ENCODE measurements at places on chromosomes 4 and X.

DNA sequence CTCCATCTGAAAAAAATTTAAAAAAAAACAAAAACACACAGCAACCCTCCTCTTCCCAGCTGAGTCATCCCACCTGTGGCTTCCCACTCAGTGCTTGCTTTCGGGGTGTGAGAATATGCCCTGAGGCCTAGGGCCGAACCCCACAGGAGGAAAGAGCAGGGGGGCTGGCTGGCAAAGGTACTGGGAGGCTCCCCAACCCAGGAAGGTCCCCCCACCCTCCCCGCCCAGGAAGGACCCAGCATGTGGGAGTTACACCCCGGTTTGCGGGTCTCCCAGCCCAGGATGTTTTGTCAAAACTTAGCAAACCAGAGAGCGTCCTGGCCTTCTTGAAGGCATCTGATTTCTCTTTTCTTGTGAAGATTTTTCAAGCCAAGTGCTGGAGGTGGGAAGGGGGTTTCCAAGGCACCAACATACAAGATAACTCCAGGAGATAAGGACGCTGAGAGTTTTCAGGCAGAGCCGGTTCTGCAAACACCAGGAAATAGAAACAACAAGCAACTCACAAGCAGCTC is 25.7 kb upstream of the CSF2RA start:
- no peak for DNase-seq

DNA sequence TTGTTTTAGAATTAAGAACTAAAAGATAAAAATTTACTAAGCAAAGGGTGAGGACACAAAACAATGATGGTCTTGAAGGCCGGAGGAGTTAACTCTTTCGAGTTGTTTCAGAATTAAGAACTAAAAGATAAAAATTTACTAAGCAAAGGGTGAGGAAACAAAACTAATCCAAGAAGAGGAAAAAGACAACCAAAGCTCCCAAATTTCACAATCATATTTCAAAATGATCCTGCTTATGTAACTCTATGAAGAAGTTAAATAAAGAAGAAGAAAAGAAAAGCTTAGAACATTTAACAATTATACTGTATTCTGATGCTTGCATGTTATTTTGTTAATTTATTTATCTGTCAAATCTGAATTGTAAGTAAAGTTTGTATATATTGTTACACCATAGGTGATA is 154.8 kb upstream of the SLIT2 start:
- no peak for DNase-seq

- DNase-seq: no peak
Observed at GRCh38 chr4:7172946-7173345, 19.4 kb upstream of the SORCS2 start.

- DNase-seq: no peak
Observed at GRCh38 chrX:113330416-113330815, 489.8 kb upstream of the AMOT start.

- peak; percentile 9 for DNase-seq
Observed at GRCh38 chrX:154082396-154083125, 15.0 kb downstream of the MECP2 start.

DNA sequence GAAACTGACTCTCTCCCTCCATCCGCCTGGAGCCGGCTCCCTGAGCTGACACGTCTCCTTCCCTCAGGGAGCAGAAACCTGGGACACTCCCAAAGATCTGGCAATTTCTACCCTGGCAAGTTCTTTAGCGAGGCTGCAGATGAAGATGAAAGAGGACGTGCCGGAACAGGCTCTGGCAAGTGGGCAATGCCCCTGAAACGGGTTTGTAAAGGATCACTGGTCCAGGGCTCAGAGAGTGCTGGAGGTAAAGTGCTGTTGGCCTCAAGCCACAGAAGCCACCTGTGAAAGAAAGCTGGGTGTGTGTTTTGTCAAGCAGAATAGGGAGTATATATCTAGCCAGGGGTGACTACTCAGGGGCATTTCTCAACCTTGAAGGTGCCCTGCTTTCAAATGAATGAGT is 131.4 kb upstream of the ATP6AP2 start:
- DNase-seq: no peak

DNA sequence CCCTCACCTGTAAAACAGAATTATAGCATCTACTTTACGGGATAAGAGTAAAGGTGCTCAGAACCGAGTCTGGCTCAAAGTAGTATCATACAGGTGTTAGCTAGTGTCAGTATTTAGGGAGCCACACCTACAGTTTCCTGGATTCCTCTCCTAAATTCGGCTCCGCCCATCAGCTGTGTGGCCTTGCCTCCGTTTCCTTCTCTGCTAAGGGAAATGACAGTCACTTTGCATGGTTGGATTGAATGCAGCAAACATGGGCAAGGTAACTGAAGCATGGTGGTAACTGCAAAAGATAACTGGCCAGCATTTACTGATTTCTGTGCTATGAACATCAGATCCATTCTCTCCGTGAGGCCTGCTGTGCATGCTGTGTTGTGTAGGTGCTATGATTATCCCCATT is 2.8 kb downstream of the PPP1R3F start:
- no peak for DNase-seq

- no peak for DNase-seq
Observed at GRCh38 chr4:143653031-143653430, 47.4 kb downstream of the FREM3 start.

DNA sequence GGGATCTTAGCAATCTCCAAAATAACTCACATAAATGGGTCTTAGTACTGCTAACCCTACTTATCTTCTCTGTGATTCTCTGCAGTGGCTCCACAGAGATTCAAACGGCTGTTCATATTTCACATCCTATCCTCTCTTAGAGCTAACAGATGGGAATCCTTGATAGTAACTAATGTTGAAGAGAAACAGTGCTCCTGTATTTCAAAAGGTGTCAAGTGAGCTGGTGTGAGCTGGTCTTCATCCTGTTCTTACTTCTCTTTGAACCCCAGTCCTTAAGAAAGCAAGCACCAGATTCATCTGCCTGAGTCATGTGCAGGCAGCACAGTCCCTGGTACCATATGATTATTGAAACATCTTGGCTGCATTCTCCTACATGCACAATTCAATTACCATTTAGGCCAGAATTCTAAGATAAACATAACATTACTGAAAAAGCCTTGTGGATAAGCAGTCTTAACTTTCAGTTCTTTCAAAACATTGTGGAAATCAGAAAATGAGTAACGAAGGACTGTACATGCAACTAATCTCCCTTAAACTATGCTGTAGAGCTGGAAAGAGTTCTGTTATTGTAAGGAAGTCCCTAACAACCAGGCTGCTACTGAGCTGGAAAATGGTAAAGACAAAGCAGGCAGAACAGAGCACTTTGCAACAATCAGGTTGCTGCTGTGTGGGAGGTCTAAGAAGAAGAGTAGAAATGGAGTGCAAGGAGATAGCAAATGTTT is 153.1 kb downstream of the NPNT start:
- DNase-seq: no peak

DNA sequence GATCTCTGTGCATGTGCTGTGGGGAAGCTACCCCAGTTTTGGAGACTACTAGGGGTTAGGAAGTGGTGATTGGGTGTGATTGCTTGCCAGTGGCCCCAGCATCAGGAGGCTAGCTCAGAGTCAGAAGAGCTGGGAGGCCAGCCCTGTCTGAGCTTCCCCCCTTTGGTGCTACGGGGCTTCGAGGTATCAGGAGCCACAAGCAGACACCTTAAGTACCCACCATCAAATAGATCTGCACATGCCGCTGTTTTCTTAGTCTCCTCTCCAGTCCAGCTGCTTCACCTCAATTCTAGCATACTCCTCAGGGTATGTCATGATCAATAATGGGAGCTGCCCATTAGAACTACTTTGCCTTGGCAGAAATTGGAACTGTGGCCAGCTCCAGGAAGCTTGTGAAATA is 10.8 kb upstream of the PPEF1 start:
- no peak for DNase-seq

DNA sequence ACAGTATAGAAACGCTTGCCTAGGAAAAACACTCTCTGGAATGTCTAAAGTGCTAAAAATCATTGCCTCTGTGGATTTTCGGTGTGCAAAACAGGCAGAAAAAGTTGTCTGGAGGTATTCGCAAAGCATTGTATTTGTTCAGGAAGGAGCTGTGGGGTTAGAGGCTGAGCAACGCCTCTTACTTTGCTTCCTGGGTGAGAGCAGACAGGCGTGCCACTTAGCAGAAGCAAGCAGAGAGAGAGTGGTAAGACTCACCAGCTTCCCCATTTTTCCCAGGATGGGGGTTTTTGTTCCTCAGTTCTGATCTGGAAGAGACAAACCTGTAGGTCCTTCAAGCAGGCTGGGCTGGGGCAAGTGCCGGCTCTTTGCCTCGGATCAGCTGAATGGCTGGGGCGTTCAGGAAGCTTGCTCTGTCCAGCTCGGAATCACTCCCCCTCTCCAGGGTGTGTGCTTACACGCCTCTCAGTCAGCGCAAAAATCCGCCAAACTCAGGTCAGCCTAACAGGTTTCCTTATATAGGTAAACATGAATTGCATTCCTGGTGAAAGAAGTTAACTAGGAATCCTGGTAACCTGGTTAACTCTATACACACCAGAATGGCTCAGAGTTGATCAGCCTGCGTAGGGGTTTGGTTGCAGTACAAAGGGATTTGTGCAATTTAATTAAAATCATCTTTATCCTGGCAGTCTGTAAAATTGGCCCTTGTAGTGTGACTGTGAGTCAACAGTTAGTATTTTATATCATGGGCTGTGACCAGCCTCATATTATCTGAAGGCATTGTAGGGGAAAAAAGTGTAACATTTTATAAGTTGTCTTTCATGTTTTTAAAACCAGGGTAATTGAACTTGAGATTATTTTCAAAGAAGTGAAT is 213.1 kb upstream of the MID1 start:
- no peak for DNase-seq

DNA sequence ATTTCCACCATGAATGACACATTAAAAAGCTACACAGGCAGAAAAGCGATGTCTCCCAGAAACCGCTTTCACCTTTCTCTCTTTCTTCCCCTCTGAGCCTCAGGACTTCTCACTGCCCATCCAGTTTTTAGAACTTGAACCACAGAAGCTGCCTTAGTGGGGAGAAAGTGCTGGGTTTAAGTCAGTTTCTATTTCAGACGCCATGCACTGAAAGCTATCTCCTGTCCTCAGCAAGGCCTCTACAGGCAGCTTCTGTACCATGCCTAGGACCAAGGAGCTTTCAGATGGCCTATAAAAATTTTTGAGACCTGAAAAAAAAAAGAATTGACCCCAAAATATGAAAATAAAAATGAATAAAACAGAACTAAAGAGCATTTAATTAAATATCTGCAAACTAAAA is 34.5 kb downstream of the RAB33B start:
- DNase-seq: no peak

DNA sequence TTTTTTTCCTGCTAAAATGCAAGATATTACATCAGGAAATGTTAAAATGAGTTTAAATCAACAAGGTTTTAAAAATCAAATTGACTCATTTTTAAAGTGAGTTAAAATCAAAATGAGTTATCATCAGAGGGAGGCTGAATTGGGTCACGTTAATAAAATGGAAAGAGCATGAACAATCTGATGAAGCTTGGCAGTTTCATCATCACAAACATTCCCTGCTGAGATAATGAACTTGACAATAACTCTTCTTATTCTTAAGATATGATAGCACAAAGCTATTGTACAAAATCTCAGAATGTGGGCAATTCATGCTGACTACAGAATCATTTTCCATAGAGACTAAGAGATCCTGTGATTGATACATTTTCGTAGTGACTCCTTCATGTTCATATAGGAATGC is 1086.7 kb downstream of the STIM2 start:
- no peak for DNase-seq

DNA sequence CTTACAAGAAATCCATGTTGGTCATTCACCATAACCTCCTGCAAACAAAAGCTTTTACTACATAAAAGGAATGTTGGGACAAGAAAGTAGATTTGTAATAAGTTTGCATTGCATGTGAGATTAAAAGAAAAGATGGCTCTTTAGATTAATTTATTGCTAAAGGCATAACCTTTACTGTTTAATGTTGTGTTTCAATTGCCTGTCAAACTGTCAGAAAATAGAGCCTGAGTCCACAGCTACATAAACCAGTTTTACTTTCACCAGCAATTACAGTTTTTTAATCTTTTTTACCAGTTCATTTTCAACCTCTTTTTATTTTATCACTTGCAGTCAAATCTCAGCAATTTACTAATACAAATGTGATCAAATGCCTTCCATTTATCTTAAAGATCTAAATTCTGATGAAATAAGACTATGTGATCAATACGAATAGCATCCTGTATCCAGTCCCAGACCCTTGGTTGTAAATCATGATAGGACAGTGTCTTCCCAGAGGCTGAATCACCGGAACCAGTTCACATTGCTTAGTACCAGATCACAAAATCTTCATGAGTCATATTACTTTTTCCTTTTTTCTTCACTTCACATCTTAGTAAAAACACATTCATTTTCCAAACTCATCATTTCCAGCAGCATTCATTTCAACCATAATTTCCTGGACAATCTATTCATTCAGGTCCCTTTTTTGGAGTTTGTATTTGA is 95.4 kb upstream of the FRG1 start:
- DNase-seq: no peak
